Right renal pelvis (tissue), 4 donors: ENCODE measurements at places on chromosomes 1 and 21.

- DNase-seq: no peak
Observed at GRCh38 chr1:172401477-172401876, 19.0 kb upstream of the C1orf105 start.

DNA sequence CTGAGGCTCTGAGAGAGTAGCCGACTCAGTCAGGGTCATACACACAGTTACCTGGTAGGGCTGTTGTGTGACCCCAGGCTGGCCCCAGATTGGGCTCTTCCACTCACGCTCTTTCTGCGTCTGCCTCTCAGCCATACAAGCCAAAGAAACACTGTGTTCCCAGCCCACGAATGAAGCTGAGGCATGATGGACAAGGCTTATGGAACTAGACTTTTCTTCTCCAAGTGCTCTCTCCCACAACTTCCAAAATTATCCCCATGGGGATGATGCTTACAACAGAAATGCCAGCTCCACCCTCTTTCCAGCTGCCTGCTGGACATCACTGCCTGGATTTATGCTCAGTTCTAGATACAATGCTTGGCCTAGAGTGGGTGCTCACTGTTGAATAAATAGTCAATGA is 102.8 kb upstream of the JUN start:
- DNase-seq: no peak

GRCh38 chr1:25447547-25447946 is 16.9 kb downstream of the MACO1 start:
- DNase-seq: no peak

DNA sequence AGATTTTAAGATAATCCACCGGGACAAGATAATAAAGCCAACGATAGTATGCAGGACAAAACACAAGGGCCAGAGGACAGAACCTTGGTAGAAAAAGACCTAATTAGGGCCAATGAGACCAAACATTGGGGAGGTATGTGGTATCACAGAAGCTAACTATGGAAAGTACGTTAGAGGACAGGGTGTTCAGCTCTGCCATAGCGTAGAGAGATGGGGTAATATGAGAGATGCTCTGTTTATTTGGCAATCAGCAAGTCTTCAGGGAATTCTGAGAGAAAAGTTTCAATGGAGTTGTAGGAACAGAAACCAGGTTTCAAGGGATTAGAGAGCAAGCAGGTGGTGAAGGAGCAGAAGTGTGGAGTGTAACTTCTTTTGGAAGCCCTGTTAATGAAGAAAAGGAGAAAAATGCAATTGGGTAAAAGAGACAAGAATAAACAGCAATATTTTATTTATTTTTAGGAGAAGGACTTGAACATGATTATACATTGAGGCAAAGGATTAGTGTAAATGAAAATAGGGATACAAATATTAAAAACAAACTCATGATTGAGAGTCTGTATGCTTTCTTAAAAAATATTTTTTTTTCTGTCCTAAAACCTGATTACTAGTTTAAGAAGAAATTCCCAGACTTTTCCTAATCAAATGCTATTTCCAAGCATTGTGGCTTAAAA is 24.0 kb downstream of the EEIG2 start:
- no peak for DNase-seq

DNA sequence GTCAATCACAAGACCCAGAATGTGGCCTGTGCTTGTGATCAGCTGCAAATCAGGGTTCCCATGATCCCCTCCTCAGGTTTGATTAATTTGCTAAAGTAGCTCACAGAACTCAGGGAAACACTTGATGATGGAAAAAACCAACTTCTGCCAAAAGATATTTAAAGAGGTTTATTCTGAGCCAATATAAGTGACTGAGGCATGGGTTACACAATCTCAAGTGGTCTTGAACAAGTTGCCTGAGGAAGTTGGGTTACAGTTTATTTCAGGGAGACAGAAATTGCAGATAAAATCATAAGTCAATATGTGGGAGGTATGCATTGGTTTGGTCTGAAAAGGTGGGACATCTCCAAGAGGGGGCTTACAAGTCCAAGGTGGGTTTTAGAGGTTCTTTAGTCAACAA is 243.1 kb downstream of the S1PR1 start:
- DNase-seq: no peak

DNA sequence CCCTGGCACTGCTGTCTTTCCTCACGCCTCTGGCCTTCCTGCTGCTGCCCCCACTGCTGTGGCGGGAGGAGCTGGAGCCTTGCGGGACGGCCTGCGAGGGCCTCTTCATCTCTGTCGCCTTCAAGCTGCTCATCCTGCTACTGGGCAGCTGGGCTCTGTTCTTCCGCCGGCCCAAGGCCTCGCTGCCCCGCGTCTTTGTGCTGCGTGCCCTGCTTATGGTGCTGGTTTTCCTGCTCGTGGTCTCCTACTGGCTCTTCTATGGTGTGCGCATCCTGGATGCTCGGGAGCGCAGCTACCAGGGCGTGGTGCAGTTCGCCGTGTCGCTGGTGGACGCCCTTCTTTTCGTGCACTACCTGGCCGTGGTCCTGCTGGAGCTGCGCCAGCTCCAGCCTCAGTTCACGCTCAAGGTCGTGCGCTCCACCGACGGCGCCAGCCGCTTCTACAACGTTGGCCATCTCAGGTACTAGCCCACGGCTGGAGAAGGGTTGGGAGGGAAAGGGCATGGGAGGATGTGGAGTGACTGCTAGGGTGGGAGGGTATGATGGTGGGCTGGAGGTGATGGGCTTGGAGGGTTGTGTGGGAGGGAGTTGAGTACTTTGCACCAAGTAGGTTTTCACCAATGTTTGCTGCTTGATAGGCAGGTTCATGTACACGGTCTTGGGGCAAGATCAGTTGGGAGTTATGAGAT is 18.9 kb downstream of the VANGL2 start:
- no peak for DNase-seq

GRCh38 chr1:153525088-153525728 is 10.6 kb downstream of the S100A6 start:
- no peak for DNase-seq

DNA sequence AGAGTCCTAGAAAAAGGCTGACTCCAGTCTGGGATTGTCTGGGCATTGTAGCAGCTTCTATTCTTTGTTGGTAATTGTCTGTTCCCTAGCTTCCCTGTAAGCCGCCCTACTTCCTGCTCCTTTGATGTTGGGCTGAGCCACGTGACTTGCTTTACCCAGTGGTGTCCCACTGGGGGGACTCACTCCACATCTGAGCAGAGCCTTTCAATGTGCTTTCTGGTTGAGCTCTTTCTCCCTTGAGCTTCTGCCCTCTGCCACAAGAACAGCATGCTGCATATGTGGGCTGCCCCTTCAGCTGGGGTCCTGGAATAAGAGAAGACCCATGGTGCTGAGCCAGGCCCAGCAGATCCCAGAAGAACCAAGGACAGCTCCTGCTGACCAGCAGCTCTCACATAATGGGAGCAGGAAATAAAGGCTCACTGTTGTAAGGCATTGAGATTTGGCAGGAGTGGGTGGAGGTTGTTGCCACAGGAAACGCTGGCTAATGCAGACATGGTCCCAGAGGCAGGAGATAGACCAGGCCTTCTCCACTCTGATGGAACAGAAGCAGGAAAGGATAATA is 276.3 kb upstream of the GJB5 start:
- DNase-seq: no peak

DNA sequence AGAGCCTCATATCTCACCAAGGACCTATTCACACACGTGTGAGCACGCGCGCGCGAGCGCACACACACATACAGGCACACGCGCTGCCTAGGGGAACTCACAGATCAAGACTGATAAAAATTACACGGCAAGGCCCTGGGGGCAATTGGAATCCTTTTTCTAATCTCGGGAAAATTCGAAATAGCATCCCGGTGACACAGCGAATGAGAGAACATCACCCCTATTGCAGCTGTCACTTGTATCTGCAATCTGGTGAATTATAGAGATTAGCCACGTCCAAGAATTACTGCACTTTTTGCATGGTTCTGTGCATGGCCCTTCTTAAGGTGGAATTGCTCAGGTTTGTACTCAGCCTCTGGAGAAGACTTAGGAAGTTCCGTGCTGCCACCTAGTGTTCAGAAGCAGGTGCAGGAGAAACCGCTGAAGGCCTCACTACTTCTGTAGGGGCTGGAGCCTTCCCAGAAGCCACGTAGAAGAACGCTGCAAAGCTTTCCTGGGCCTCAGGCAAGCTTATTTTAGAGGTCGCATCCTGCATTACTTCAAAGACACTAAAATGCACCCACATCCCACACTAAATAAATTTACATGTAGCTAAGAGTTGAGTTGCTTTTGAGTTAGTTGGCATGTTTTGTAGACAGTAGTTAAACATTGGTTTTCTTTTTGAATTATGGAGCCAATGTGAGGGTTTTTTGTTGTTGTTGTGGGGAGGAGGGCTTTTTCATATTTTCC is 229.2 kb upstream of the CAMK1G start:
- peak; percentile 87 for DNase-seq

DNA sequence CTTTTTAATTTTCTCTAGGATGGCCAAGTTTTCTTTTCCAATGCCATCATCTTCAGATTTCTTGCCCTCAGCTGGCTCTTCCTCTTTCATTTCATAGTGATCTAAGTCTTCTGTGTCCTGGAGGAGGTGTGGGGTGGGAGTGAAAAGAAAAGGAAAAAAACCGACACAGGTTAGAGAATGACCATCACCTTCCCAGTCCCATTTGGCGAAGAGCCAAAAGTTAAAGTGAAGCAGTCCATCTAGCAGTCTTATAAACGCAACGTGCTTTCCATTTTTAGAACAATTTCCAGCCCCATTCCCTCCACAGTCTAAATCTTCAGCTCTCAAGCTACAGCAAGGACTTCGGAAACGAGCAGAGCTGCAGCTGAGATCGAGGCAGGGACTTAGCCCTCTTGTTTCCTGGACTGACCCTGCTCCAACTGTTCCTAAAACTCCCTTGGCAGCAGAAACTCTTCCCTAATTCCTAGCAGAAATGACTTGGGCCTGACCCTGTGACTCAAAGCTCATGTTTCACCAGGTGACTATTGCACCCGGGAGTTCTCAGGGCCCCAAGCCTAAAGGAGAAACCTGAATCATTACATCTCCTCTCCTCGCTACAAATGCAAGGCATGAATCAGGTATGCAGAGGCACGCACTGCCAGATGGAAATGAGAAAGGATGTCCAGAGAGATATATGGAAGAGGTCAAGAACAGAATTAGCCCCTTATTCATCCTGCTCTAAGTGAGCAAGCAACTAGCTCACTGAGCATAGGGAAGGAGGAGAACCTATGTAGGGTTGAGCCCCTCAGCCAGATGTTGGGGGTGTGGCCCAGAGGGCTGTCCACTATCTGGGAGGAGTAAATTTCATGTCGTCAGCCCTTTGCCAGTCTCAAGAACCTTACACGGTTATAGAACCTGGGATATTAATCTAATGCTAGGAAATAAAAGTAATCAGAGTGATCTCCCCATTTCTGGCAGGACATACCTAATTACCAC is 5.1 kb downstream of the UBE2Q1 start:
- no peak for DNase-seq

DNA sequence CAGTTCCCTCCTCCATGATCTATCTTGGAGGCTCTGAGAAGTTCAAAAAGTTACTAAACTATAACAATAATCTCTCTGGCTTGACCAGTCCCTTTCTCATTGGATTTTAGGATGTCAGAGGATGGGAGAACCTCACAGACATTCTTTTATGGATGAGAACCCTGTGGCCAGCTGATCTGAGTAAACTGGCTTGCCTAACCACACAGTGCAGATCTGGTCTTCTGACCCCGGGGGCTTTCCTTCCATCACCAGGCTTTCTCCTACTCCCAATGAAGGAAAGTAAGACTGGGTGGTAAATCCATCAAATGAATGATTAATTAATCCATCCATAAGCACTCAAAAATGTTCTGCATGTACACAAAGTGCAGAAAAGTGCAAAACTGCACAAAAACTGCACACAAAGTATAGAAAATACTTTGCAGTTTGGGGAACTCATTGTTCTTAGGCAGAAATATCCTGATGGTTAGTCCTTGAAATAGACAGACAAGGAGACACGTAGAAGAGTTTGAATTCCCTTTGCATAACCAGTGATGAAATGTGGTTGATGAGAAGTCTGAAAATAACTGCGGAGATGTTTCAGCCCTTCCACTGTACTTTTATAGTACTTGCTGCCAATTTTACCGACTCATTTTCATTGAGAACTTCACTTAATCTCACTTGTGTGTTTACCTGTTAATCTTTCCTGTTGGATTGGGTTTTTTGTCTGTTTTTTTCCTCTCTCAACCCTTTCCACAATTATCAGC is 2.5 kb upstream of the F3 start:
- no peak for DNase-seq

- DNase-seq: no peak
Observed at GRCh38 chr1:100308777-100309176, 42.8 kb downstream of the RTCA start.

DNA sequence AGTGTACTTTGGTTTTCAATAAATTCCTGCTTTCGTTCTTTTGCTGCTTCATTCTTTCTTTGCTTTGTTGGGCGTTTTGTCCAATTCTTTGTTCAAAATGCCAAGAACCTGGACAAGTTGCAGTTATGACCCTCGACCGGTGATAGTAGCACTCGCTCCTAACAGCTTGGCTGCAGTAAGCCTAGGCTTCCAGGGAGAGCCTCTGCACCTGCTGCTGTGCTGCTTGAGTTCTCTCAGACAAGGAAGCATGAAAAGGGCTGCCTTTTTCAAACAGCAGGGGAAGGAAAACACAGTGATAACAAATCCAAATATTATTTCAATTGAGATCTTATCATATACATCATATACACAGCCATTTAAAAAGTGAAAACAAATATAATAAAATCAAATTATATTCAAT is 12.8 kb upstream of the RIPK4 start:
- DNase-seq: no peak

- DNase-seq: no peak
Observed at GRCh38 chr1:27058966-27059669, 46.5 kb upstream of the TENT5B start.

DNA sequence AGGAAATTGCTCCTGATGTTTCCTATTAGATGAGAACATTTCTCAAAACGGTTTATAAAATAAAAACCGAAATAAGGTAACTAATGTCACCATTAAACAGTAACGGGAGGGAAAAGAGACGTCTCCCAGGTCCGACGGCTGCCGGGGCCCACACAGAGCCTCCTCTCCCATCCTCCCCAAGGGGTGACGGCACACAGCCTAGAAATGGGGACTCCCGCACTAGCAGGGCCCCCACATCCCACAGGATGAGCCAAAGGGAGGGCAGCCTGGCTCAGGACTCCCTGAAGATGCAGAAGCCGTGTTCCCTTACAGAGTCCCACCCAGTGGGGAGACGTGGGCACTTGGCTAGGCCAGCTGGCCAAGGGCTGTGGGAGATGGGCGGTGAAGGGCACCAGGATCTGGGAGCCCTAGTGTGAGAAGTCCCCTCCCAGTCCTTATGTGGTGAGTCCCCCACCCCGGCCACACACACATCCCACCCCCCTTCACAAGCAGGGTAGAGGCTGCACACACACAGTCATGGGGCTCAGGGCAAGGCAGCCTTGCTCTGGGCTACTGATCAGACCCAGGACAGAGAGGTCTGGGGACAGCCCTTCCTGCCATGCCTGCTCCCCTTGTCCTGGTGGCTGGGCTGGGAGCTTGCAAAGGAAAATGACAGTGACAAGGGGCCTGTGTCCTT is 3.3 kb downstream of the KRTAP10-3 start:
- no peak for DNase-seq

DNA sequence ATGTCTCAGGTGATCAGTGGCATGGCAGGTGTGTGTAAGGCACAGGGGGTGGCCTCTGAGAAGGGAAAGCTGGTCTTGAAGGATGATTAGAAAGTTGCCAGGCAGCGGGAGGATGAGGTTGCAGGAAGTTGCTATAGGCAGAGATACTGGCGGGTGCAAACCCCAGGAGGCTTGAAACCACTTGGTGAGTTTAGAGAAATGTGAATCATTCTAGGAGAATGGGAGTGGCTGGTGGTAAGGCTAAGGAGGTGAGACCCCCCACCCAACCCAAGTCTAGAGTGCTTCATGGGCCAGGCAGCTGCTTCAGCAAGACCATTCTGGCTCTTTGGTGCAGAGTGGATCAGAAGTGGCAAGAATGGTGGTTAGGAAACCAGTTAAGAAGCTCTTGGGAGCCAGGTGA is 9.0 kb downstream of the SH2D2A start:
- DNase-seq: no peak
